Pancreas (tissue), 10 donors: ENCODE measurements at places on chromosomes 5 and 9. TPM values are rescaled to one million over a fixed set of nuclear protein-coding genes. Genes with fewer than 3 reads are reported as not detected.

DNA sequence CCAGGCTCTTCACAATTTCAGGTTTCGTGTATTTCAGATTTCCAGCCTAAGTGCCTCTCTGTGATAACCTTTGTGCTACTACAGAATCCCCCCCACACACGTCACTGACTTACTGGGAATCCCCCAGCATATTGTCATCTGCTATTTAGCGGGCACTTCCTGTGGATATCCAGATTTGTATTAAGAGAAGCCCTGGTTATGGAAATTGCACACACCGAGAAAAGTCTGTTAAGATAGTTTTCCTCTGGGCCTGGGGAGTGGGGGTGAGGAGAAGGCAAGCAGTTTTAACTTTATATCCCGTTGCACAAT lies 269.9 kb downstream of the MED10 start:
- DNase-seq = no peak

Gene IL11RA
- 7.6 TPM for total RNA-seq

DNA sequence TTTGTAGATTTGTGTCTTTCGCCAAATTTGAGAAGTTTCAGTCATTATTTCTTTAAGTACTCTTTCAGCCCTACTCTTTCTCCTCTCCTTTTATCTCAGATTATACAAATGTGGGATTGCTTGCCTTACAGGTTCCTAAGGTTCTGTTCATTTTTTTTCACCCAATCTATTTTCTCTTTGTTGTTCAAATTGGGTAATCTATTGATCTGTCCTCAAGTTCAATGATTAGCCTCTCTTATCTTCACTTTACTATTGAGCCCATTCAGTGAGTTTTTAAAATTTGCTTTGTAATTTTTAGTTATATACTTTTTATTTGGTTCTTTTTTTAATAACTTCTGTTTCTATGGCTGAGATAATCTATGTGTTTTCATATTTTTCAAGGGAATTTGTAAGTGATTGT lies 282.1 kb downstream of the FER start:
- DNase-seq = no peak

Gene WNT8A
- not detected for total RNA-seq

Gene CFAP77
- total RNA-seq = not detected

DNA sequence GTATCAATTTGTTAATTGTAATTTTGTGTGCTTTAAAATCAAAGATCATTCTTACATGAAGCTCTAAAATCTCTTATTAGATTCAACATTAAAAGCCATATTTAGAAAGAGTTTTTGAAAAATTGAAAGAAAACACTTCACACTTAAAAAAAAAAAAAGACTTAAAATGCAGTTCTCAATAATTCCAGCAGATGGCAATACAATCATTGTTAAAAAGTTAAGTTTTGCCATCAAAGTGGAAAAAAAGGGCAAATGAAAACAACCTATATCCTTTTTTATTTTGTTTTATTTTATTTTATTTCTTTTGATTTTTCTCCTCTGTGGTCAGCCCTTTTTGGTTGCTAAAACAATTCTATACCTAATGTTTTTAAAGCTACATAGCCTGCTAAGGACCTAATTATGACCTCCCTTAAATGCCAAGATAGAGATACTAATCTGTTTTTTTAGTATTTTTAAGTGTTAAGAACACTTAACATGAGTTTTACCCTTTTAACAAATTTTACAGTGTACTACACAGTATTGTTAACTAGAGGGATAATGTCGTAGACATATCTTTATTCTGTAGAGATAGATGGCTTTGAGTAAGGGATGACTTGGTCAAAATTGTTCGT lies 154.2 kb upstream of the DAB2 start:
- no peak for DNase-seq

- no peak for DNase-seq
These were observed 66.9 kb downstream of the HMCN2 start for GRCh38 chr9:130332384-130332926.

DNA sequence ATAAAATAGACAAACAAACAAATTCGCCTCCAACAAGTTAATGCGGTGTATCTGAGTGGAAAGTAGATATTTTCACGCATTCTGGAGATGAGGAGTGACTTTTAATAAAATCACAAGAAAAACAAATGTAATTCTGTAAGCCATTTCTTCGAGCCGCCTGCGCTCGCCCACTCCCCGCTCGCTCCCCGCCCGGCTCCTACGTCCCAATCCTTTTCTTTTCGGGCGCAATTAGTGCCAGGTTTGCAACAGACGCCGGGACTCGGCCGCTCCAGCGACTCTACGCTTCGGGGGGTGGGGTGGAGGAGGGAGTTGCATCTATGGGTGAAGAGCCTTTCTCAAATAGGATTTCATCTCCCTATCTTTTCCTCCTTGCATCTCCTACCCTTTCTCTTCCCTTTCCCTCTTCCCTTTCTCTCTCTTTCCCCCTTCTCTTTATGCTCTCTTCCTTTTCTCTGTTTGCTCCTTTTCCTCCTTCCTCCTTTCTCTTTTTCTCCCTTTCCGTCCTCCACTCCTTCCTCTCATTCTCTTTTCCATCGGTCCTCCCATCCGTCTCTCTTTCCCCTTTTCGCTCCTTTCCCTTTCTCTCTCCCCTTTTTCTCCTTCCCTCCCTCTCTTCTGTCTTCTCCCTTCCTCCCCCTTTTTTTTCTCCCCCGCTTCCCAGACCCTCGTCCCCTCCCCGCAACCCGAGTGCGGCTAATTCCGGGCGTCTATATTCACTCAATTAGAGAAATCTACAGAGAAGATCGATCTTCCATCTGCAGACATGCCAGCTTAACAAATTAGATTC lies 6.1 kb upstream of the OTP start:
- no peak for DNase-seq

DNA sequence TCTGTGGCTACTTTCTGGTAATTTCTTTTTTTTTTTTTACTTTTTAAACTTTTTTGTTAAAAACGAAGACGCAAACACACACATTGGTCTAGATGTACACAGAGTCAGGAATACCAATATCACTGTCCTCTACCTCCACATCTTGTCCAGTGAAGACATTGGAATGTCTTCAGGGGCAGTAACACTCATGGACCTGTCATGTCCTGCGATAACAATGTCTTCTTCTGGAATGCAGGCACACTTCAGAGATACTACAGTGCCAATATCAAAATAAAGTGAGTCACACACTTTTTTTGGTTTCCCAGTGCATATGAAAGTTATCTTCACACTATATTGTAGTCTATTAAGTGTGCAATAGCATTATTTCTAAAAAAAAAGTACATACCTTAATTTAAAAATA lies 175.9 kb downstream of the ARRDC3 start:
- DNase-seq = no peak

DNA sequence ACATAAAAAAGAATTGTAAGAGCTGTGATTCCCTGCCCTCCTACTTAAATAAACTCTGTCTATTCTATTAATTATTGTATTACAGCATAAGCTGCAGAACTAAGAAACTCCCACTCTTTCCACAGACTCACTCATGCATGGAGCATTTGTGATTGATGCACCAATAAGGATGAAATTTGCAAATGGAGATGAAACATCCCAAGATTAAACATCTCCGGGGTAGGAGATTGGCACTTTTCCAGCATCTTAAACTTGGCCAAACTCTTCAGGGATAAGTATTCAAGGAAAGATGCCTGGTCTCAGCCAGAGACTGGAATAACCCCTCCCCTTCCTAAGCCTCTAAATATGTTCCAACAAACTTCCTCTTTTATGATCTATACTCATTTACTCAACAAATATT lies 472.0 kb downstream of the ACTL7B start:
- no peak for DNase-seq

Gene PTGES2
- 43.1 TPM for total RNA-seq

Gene PCDH1
- 14.6 TPM for total RNA-seq

GRCh38 chr5:131224387-131225201 lies 39.3 kb upstream of the CDC42SE2 start:
- no peak for DNase-seq

Gene OR1Q1
- not detected for total RNA-seq

DNA sequence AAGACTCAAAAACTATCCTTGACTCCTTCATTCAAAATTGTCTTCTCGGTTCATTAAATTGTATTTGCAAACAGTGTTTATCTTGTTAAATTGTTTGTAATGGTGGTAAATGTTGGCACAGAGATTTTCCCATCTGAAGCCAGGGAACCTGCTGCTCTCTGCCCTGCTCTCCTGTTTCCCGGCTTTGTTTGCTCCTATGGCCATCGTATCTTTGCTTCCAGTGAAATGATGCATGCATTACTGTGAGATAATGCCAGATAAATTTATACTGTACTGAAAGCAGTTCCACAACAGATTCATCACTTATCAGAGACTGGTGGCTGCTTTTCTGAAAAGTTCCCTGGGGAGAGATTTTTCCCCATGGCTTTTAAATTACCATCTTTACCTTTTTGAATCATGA lies 81.4 kb downstream of the CD180 start:
- no peak for DNase-seq

Gene SLC6A3
- total RNA-seq = not detected

DNA sequence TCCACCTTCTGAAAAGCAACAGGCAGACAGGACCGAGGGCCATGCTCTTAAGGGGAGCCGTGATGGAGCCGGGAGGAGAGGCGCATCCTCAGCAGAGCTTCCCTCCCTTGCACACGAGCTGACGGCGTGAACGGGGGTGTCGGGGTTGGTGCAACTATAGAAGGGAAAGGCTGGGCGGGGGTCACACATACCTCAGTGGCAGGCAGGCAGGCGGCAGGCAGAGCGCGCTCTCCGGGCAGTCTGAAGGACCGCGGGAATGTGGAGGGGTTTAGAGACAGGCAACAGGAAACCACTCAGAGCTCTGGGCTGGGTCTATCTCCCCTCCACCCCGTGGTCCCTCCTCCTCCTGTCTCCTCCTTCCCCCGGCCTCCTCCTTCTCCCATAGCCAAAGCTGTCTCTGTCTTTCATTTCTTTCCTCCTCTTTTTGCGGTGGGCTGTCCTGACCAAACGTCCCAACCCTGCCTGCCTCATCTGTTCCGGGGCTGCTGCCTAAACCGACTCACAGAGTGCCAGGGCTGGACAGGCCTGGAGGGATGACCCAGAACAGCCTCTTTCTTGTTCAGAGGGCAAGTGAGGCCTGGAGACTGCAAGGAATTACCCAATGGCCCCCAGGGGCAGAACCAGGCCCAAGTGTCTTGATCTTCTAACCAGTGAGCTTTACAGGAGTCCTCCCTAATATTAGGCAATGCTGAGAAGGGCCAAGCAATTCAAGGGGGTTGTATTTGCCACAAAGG lies at the start of gene SPARC:
SPARC (minus strand) TSS at position 242 of the 734 bp plus-strand sequence. CDS start 10,727 bp downstream, outside the sequence.
- DNase-seq = peak; percentile 30

Gene ZBTB26
- total RNA-seq = 3.3 TPM

DNA sequence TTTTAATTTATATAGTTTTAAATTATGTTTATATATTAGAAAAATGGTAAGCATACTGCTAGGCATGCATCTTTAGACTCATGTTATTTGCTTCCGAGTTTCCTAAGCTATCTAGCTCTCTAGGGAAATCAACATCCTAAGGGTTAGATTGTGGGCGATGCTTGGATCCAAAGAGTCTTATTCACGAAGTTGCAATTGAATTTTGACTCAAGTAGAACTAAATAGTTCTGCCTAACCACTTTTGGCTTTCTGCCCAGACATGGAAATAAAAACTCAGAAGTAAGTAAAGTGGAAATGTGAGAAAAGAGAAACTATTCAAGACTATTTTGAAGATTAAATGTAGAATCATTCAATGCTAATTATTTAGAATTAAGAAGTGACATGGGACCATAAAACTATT lies 440.4 kb downstream of the CDH18 start:
- DNase-seq = no peak

DNA sequence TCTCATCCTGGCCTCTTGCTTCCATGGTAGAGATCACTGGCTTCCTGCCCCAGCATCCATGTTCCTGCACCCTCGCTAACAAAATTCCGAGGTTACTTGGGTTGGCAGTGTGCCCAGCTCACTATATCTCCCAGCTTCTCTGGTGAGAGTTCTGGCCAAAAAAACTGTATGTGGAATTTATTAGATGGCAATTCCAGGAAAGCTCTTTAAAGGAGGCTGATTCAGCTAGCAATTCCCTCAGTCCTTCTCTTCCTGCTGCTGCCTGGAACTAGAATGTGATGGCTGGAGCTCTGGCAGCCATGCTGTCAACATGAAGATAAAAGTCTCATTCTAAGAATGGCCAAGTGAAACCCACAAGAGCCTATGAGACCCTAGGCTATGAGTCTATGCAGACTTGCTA lies 88.8 kb downstream of the SECISBP2 start:
- DNase-seq = no peak

GRCh38 chr9:2389404-2389803 lies 232.2 kb upstream of the VLDLR start:
- no peak for DNase-seq

Gene C1QTNF2
- 0.09 TPM for total RNA-seq

Gene MCC
- 2.9 TPM for total RNA-seq

- DNase-seq = peak; percentile 14
These were observed 121.6 kb downstream of the TLR4 start for GRCh38 chr9:117825609-117826347.

GRCh38 chr5:59843511-59844213 lies 49.9 kb downstream of the PDE4D start:
- no peak for DNase-seq

DNA sequence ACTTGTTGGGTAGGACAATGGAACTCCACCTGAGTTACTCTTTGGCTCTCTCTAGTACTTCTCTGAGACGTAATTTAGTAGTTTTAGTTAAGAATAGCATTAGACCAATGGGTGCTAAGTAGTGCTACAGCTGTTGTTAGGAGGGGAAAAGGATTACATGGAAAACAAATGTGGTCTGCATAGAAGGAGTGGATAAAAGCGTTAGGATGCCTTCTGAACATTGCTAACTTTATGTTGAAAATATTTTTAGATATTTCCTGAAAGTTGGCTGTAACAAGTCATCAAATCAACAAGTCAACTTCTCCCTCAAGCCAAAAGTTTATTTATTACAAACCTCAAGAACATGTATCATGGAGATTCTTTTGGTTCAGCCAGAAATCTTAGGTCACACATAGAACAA lies 409.5 kb upstream of the MEF2C start:
- DNase-seq = no peak

- DNase-seq = no peak
These were observed 51.2 kb upstream of the TCF7 start for GRCh38 chr5:134063188-134063820.

GRCh38 chr9:75087289-75087823 lies 599 bp downstream of the NMRK1 start:
- DNase-seq = peak; percentile 57

GRCh38 chr5:115439042-115439441 lies 105.5 kb downstream of the FEM1C start:
- no peak for DNase-seq

Gene MCTP1
- total RNA-seq = 5.8 TPM

Gene C8G
- total RNA-seq = 0.32 TPM

- DNase-seq = no peak
These were observed 748 bp downstream of the LCN9 start for GRCh38 chr9:135663857-135664256.

- DNase-seq = no peak
These were observed 416.8 kb downstream of the TMEM38B start for GRCh38 chr9:106111039-106111730.

GRCh38 chr9:136687721-136688223 lies 515 bp upstream of the AGPAT2 start:
- peak; percentile 97 for DNase-seq

DNA sequence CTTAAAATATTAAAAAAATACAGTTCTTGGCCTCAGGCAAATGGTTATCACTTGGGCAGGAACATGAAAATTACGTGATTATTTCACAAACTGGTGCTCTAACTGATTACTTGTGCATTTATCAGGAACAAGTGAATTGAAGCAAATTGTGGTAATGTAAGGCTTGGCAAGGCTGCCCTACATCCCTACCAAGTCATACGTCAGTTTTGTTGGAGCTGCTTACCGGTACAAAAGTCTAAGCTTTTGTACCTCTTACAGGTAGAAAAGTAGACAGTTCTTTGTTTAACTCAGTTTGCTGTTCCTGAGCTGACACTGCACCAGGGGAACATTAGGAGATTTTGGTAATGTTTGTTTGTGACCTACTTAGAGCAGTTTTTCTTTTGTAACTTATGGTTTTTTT lies 2.2 kb downstream of the G3BP1 start:
- DNase-seq = no peak

Gene PLEKHG4B
- 0.52 TPM for total RNA-seq
